ENCODE measurements at places on chromosomes 12 and 14.

DNA sequence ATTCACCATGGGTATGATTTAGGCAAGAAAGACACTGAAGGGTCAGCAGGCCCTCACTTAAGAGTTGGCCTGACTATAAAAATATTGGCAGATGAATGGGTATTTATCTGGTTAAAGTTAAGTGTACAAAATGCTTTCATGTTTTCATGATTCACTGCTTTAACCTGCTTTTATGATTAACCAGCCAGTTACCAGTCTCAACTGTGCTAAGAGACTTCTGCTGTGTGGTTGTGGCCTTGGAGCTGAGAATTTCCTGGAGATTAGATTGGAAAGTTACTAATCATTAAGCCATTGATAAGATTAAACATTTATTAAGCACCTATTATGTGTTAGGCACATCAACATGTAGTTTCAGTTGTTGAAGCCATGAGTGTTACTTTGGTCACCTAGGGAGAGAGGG, 68.9 kb downstream of the RASSF8 start:
- no peak for DNase-seq

DNA sequence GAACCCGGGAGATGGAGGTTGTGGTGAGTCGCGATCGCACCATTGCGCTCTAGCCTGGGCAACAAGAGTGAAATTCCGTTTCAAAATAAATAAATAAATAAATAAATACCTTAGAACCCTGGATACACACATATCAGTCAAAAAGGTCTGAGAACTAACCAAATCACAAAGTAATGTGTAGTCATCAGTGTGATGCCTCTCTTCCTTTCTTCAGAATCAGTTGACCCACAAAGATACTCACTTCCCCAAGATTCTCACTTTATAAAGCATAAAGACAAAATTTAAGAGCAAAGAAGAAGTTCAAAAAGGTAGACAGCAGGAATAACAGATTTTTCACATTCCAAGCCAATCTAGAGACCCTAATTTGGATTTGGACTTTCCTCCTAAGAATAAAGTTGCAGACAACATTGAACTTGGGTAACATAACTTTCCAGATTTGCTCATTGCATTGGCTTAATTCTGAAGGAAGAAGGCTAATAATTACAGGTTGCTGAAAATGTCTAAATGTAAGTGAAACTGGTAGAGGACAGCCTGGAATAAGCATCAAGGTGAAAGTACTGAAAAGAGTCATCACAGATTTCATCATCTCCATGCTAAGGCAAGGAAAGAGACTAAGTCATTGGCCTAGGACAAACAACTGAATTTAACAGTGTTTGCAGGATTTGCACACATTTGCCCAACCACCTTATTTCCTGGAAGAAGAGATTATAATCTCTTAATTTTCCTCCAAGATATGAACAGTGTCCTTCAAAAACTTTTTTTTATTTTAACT, 17.4 kb downstream of the TMED10 start:
- DNase-seq, result no peak

- no peak for DNase-seq
Observed at GRCh38 chr12:102702447-102703114, 214.5 kb downstream of the PAH start.

DNA sequence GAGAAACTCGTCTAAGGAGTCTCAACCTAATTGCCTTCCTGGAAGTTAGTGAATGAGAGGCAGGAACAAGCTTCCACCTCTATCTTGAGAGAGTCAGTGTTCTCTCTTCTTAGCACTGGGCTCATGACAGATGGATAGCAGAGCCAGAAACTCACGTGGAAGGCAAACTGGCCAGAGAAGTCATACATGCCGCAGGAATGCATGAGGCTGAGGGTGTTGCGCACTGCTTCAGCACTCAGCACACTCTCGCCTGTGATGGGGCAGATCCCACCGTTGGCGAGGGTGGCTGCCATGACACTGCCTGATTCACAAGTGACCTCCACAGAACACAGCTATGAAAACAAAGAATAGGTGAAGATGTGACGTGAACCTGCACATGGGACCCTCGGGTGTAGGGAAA, 6.0 kb downstream of the SPRYD4 start:
- no peak for DNase-seq

GRCh38 chr14:57943541-57943940, 77.6 kb upstream of the SLC35F4 start:
- DNase-seq, result no peak

GRCh38 chr14:68756000-68756481, 36.8 kb downstream of the ZFP36L1 start:
- DNase-seq, result no peak

- DNase-seq, result no peak
Observed at GRCh38 chr14:62213516-62213915, 451.3 kb downstream of the SNAPC1 start.

DNA sequence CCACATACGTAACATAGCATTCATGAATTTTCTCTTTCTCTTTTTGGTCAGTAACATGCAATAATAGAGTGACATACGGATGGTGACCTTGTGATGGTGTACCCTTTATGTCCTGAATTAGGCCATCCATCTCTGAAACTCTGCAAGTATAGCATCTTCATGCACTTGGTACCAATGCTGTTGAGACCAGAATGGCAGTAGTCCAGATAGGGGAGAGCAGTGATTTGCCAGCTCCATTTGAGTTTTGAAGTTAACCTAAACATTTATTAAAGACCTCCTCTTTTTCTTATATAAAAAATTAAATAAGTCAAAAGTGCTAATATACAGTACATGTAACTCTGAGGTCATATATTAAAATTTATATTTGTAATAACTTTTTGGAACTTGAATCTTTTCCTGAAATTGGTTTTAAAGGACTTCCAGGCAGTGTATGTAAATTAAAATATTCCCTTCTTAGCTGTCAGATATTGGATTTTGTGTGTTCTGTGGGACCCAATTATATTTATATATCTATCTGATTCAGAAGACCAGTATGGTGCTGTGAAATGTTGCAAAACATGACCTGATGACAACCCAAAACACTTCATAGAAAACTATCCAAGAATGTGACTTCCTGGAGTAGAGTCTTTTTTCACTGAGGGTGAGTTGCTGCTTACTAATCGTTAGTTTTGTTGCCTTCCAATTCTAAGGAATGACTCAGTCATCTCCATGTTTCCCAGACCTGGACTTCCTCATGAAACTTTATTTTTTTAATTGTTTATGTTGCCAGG, 3.5 kb downstream of the ELK3 start:
- DNase-seq, result no peak

DNA sequence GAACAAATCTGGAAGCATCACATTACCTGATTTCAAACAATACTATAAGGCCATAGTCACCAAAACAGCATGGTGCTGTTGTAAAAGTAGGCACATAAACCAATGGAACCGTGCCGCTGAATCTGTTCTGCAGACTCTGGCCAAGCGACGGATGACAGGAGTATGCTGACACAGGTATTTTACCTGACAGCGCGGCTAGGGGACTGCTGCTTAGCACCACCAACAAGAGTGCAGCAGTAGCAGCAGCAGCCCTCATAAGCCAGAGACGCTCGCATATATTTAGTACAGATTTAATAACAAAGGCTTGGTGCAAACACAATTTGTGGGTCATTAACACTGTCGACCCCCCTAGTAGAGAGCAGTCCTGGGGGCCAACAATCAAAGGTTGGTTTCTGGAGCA, 677.6 kb upstream of the LMO3 start:
- no peak for DNase-seq

- DNase-seq, result no peak
Observed at GRCh38 chr14:72902801-72903530, 9.1 kb upstream of the DPF3 start.

Measured in stimulated activated CD4-positive, alpha-beta T cell treated with anti-CD3 and anti-CD28 coated beads, Interleukin-1b, Interleukin-23, amount 100 ng/mL, for 24 hours (primary cell).